ENCODE measurements at places on chromosomes 16 and 17.

GRCh38 chr16:49921791-49922456 is 66.0 kb upstream of the ZNF423 start:
- no peak for DNase-seq

DNA sequence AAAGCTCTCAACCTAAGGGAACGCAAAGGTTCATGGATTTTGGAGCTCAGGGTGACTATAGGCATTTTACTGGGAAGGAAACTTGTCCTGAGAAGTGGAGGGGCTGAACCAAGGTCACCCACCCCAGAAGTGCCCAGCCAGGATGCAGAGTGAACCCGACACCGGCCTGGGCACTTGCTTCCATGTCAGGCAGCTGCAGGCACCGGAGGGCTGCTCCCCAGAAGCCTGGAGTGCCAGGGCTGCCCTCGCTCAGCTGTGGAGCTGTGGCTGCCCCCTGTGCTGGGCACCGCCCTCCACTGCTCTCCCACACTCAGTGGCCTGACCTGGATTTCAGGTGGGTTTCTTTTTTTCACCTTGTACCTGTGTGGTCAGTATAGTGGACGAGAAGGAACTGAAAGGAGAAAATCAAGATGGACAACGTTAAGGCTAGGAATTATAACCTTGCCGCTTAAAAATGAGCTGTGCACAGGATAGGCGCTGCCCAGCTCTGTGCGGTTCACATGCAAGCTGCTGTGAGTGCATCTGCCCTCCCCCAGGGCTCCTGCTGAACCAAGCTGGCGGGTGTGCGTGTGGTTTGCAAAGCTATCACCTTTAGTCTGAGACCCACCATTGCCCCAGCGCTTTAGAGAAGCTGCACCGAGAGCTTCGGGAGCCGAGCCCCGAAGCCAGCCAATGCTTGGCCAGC is 2.2 kb downstream of the MAPK8IP3 start:
- DNase-seq: no peak

DNA sequence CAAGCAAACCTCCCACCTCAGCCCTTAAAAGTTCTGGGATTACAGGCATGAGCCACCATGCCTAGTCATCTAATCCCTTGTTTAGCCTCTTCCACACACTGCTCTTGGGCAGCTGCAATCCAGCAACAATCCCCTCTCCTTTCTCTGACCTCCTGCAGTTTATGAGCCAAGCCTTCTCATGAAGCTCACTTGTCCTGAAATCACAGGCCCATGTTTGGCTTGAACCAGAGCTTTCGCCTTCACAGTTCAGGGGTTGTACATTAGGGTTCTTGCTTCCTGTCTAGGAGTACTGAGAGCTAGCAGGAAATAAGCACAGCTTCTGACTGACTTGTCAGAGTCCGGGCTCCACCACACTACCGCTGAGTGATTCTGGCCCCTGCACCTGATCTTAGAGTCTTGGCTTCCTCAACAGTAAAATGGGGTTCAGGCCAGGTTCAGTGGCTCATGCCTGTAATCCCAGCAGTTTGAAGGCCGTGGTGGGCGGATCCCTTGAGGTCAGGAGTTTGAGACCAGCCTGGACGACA is 16.3 kb downstream of the ERAL1 start:
- peak; percentile 10 for DNase-seq

DNA sequence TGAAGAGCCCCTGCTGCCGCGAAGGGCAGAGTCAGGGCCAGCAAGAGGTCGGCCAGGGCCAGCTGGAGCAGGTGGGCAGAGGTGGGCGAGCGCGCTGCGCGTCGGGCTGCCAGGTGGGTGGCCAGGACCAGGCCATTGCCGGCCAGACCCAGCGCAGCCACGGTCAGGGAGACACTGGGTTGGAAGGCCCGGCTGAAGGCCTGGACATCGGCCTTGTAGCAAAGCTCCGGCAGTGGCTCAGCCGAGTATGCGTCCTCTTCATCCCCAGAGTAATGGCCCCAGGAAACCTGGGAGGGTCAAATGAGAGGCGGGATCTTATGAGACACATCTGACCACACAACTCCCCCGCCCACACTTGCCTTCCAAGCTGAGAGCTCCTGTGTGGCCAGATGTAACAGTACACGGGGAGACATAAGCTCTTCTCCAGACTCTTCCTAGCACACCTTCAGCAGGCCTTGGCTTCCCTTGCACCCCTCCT is 1.3 kb downstream of the CCR10 start:
- no peak for DNase-seq

DNA sequence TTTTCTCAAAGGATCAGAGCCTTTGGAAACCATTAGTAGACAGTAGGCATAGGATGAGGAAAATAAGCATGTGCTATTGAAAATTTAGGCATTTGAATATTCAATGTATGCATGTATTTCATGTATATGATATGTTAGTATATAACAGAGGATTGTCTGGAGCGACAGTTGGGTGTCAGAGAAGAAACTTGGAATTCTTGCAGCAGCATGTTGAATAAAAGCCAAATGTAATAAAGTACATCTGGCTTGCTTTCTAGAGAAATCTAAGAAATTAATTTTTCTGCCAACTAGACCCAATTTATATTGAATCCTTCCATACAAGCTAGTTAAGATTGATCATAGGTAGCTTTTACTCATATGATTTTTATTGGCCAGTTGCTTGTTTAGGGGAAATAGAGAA is 578.8 kb downstream of the CDH11 start:
- no peak for DNase-seq

- DNase-seq: no peak
Observed at GRCh38 chr17:40632216-40632615, 15.4 kb downstream of the SMARCE1 start.

GRCh38 chr17:56886288-56886731 is 27.5 kb downstream of the TRIM25 start:
- no peak for DNase-seq

GRCh38 chr16:11756248-11756647 is 13.6 kb upstream of the TXNDC11 start:
- DNase-seq: no peak

GRCh38 chr17:46878055-46878454 is 26.7 kb downstream of the WNT9B start:
- no peak for DNase-seq

DNA sequence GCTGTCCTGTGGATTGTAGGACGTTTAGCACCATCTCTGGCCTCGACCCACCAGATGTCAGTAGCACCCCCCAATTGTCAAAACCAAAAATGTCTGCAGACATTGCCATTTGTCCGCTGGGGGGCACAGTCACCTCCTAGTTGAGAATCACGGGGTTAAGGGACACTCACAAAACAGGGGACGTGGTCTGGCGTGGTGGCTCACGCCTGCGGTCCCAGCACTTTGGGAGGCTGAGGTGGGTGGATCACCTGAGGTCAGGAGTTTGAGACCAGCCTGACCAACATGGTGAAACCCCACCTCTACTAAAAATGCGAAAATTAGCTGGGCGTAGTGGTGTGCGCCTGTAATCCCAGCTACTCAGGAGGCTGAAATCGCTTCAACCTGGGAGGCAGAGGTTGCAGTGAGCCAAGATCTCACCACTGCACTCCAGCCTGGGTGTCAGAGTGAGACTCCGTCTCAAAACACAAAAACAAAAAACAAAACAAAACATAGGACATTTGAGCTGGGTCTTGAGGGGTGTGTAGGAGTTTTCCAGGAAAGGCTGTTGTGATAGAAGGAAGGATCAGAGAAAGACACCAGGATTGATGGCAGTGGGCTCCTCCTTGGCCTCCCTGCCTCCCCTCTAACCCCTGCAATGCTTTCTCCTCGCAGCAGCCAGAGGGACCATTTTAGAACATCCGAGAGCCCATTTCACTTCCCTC is 171.8 kb upstream of the GSE1 start:
- DNase-seq: no peak

- DNase-seq: no peak
Observed at GRCh38 chr16:57749101-57749692, 13.6 kb downstream of the KATNB1 start.

- DNase-seq: no peak
Observed at GRCh38 chr17:65947831-65948230, 244.1 kb downstream of the CEP112 start.

GRCh38 chr16:56608043-56608875 is at the start of gene MT2A:
TSS of gene MT2A (plus strand) at chr16:56608584. CDS start at chr16:56608656, 72 bp downstream.
- DNase-seq: peak; percentile 70

- no peak for DNase-seq
Observed at GRCh38 chr17:13410214-13410613, 191.5 kb downstream of the HS3ST3A1 start.

All from activated CD4-positive, CD25-positive, alpha-beta regulatory T cell treated with anti-CD3 and anti-CD28 coated beads, Interleukin-2, amount 50 U/mL, for 16 hours (primary cell).